ENCODE measurements at places on chromosomes 3 and 15.

DNA sequence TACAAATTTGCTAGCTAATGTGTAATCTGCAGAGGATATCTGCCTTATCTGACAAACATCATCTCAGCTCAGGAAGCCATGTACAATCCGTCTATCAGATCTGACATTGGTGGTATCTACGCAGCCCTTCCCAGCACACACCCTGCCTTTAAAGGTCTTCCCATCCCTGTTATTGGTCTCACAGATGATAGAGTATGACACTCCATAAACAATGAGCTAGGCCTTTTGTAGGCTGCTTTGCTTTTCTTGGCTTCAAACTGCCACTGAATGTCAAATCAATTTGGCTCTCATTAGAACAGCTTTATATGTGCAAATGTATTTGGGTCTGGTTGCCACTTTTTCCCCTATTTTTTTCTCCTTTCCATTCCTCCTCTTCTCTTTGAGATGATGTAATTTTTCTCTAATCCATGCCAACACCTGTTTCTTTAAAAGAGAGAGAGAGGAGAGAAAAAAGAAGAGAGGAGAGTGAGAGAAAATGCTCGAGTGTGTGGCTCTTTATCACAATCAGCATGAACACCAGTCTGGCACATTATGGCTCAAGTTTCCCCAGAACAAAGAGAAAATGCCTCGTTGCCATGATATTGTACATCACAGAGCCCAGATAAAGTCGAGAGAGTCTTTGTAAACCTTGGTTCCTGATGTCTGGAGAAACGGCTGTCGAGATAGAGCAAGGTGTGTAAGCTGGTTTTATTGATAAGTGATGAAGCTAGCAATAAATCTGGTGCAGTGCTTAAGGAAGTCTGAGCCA is 80.8 kb upstream of the DPH6 start:
- no peak for DNase-seq

DNA sequence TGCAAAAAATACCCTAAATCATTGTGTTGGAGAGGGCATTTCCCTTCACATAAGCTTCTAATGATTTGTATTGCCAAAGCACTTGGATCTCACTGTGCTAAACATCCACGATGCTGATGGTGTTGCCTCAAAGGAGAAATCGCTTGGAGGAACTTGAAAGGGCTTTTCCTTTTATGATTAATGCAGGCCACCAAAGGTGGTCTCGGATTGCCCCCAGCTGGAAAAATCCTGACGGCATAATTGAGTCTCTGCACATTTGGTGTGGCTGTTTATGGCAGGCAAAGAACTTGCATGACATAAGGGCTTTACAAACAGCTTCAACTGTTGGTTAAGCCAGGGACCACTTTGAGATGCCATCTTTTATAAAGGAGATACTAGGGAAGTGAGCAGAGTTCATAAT is 664.0 kb upstream of the ADAMTS9 start:
- no peak for DNase-seq

DNA sequence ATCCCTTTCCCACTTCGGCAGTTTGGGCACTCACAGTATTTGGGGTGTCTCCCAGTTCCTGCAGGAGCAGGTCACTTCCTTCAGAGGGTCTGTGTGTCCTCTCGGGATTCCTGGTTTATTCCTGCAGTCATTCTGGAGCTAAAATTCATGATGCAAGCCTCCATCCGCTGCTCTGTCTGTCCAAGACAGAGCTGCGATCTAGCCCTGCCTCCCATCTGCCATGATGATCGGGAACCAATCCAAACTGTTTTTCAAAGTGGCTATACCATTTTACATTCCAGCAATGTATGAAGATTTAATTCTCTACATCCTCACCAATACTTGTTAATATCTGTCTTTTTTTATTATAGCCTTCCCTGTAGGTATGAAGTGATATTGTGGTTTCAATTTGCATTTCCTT is 273.0 kb downstream of the EPHB1 start:
- no peak for DNase-seq

- DNase-seq, result no peak
These were observed 265.8 kb downstream of the TAFA4 start for GRCh38 chr3:68666429-68667136.

DNA sequence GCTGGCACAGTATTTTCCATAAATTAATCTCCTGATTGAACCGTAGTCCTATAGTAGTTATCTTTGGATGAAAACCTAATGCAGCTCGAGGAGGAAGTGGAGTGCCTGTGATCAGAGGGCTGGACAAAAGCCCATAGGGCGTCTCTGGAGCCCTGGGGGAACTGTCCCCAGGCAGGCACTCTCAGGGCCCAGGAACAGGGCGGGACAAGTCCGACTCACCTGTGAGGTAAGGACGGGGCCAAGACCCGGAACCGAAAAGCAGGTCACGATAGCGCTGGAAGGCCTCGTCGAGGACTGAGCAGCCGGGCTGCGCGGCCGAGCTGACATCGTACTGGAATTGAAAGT is 341 bp downstream of the HEXA start:
- no peak for DNase-seq

DNA sequence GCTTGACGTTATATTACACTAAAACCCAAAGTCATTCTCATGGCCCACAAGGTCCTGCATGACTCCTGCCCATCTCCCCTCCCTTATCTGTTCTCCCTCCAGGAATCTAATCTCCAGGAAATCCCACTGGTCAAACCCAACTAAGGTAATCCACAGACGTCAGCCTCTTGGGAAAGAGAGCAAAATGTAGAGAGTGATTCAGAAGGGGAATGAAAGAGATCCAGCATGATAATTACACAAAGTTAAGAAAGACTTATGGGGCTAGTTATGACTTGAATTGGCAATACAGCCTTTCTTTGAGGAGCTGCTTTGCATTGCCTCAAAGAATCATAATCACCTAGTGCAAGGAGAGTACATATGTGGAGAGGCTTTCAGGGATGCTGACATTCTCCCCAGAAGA is 137.8 kb upstream of the MYRIP start:
- DNase-seq, result no peak

DNA sequence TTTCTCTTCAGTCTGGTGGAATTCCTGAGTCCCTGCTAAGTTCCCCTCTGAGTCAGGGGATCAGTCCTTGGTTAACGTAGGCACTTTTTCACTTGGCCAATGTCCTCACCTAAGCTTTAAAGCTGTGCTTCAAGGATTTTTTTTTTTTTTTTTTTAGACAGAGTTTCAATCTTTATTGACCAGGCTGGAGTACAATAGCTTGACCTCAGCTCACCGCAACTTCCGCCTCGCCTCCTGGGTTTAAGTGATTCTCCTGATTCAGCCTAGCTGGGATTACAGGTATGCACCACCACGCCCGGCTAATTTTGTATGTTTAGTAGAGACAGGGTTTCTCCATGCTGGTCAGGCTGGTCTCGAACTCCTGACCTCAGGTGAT is 220.3 kb downstream of the STT3B start:
- DNase-seq, result no peak

DNA sequence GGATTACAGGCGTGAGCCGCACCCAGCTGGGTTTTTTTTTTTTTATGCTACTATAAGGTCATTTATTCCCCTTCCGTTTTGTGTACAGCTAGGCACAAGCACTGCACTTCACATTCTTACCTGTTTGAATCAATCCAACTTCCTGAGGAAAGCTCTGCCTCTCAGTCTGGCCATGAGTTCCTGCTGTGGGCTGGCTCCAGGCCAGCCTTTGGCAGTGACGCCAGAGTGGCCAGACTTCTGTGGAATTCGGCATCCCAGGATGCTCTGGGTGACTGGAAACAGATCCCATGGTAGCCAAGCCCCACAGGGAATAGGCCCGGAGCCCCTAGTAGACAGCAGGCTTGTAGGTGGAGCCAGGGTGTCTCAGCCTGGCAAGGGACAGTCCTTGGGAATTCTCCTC is 21.5 kb upstream of the TIMP4 start:
- DNase-seq, result no peak

GRCh38 chr15:56927816-56928215 is 9.4 kb downstream of the TCF12 start:
- no peak for DNase-seq

DNA sequence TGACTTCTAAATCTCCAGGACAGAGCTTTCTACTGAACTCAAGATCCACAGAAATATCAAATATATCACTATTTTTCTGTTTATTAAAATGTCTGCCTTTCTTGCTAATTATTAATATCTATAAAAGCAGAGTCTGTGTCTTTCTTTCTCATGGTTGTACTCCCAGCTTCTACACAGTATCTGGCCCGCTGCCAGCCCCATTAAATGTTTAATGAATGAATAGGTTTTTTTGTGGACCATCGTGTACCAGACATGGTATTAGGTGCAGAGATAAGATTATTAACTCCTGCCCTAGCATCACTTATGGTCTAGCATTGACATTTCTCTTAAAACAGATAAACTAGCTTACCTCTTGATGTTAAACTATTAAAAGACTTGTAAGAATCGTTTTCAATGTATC is 111.4 kb upstream of the RBMS3 start:
- no peak for DNase-seq

DNA sequence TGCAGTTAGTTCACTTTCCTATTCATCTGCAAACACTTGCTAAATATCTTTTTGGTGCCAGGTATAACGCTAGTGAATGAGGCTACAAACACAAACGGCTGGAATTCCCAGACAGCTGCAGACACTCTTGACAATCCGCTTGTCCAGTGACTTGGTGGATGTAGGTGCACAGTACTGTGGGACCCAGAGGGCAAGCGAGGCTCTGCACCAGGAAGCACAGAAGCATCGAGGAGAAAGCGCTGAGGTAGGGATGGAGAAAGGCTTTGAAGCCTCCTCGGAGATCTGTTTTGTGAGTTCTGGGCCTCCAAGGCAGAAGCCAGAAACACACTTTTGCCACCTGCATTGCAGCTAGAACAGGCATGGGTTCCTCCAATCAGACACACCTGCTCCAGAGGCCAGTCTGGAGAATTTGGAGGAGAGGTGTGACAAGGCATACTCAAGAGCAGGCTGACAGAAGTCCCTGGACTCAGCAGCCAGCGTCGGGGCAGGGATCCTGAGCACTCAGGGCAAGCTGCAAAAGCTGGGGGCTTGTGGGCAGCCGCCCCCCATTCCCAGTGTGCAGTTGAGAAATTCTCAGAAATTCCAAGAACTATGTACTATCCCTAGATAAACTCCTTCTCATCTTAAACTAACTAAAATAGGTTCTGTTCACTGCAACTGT is 232.5 kb downstream of the OCA2 start:
- no peak for DNase-seq

- DNase-seq, result no peak
These were observed 48.2 kb downstream of the MAP3K13 start for GRCh38 chr3:185411133-185411532.

DNA sequence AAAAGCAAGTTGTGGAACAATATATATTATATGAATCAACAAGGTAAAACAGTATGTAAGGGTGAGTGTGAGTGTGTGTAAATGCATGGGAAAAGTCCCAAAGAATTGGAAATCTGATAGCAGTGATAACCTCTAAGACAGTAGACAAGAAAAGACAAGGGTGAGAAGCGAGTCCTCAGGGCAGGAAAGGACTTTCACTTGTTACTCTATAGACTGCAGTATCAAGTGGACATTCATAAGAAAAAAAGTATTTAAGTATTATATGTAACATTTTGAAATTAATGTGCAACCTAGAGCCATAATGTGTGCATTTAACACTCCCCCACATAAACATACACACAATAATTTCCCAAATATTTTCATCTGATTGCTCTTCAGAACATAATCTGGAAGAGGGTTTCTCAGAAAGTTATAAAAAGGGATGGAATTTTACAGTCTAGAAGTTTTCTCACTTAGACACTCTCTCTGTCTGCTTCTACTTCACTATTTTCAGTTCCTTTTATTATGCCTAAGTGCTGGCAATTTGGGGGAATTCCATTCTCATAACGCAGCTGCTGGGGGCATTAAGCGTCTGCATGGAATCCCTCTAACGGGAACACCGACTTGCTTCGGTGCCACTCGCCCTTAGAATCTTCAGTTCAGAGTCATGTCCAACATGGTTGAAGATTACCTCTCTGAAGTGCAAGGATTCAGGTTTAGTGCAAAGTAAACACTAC is 50.0 kb upstream of the CDIN1 start:
- no peak for DNase-seq

DNA sequence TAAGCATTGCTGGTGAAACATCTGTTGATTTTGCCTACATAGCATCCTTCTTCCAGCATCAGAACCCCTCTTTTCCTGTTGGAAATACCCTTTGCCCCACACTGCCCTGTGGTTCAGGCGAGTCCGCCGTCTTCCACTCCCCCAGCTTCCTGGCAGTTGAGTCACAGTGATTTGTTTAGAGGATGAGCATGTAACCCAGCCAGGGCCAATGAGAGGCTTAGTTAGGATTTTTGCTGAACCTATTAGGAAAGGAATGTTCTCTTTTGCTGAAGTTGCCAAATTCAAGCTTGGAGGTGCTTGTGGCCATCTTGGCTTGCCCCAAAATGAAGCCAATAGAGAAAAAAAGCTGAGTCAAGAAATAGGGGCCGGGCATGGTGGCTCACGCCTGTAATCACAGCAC is 19.0 kb upstream of the MEX3B start:
- no peak for DNase-seq

GRCh38 chr3:134353831-134354611 is 20.2 kb downstream of the AMOTL2 start:
- no peak for DNase-seq
